ENCODE measurements at places on chromosomes 1 and 21. TPM values are rescaled to one million over a fixed set of nuclear protein-coding genes. Genes with fewer than 3 reads are reported as not detected.

Gene PAQR6
- 5.2 TPM for polyA plus RNA-seq

Gene F3
- polyA plus RNA-seq: 3.1 TPM

Gene PI4KB
- 56.5 TPM for polyA plus RNA-seq

Gene HOOK1
- 4.1 TPM for polyA plus RNA-seq

Gene DCDC2B
- polyA plus RNA-seq: 0.67 TPM

Gene IGSF9
- 0.65 TPM for polyA plus RNA-seq

Gene METTL13
- 20.3 TPM for polyA plus RNA-seq

Gene TMPRSS2
- polyA plus RNA-seq: not detected

DNA sequence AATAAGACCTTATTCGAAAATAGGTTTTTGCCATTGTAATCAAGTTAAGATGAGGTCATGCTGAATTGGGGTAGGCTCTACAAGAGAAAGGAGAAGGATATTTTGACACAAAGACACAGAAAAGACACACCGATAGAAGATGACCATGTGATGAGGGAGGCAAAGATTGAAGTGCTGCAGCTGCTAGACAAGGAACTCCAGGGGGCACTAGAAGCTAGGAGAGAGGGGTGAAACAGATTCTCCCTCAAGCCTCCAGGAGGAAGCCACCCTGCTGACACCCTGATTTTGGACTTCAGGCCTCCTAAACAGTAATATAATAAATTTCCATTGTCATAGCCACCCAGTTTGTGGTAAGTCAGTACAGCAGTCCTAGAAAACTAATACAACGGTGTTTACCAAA lies 506.8 kb upstream of the CAMK1G start:
- no peak for DNase-seq

GRCh38 chr21:18228060-18228739 lies 16.4 kb upstream of the CHODL start:
- no peak for DNase-seq

GRCh38 chr1:201069636-201070035 lies 42.6 kb downstream of the CACNA1S start:
- no peak for DNase-seq

DNA sequence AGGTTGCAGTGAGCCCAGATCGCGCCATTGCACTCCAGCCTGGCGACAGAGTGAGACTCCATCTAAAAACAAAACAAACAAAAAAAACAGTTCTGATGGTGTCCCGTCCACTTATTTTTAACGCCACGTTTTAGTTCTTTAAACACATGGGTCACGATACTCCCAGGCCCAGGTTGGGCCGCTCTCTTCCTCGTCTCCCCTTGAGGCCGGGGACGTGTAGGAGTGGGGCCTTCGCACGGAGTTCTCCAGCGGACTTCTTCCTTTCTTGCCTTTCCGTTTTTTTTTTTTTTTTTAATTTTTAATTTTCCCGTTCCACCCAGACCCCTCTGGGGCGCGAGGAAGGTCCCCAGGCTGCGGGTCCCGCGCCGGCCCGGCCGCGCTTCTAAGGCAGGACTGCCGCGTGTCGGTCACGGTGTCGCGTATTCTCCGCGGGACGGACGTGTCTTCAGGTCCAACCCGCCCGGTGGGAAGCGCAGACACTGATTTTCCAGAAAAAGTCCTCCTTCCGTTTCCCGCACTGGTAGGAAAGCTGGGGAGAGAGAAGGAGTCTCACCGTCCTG lies 47.5 kb upstream of the SLC19A1 start:
- no peak for DNase-seq

DNA sequence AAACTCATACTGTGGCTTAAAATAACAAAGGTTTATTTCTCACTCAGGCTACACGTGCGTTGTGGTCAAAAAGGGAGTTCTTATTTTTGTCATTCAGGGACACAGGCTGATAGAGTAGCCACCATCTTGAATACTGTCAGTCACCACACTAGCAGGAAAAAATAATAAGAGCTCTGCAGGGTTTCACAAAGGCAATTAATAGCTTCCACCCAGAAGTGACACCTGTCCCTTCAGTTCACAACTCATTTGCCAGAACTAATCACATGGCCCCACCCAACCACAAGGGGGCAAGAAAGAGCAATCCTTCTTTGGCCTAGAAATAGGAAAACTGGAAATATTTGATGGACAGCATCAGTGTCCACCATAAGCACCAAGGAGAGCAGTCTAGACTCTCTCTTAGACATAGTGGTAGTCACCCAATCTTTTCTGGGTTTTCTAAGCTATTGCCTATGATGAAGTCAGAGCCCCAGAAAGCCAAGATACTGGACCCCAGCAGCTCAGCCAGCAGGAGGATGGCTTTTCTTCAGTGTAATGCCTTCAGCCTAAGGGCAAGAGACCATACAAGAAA lies 8.2 kb downstream of the HAPLN2 start:
- no peak for DNase-seq

DNA sequence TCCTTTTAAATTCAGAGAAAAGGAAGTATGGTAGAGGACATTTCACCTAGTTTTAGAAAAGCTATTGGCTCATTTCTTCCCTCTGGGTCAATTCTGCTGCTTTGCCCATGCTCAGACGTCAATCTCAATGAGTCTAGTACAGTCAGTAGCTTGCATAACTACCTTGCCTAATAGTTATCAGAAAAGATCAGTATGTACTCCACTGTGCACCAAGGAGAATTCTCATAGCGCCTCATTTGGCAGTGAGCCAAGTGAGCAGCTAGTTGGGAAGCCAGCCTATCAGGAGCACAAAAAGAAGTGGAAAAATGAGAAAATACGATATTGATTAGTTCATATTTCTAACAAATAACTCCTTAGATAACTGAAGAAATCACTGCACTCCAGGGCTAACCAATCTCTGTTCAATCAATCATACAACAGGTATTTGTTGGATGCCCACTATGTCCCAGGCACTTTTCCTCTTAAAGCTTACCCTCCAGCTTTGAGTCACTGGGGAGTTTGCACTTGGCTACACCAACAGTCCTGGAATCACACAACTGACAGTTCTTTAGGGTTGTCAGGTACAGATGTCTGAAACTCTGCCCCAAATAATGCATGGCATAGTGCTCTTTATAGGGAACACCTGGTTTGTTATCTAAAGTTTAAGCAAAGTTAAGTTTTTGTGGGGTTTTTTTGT lies 50.2 kb downstream of the PRDX6 start:
- no peak for DNase-seq

- no peak for DNase-seq
These were observed 3.4 kb downstream of the PTTG1IP start for GRCh38 chr21:44869781-44870747.

- DNase-seq: no peak
These were observed 20.4 kb downstream of the DENND2D start for GRCh38 chr1:111179968-111180533.

DNA sequence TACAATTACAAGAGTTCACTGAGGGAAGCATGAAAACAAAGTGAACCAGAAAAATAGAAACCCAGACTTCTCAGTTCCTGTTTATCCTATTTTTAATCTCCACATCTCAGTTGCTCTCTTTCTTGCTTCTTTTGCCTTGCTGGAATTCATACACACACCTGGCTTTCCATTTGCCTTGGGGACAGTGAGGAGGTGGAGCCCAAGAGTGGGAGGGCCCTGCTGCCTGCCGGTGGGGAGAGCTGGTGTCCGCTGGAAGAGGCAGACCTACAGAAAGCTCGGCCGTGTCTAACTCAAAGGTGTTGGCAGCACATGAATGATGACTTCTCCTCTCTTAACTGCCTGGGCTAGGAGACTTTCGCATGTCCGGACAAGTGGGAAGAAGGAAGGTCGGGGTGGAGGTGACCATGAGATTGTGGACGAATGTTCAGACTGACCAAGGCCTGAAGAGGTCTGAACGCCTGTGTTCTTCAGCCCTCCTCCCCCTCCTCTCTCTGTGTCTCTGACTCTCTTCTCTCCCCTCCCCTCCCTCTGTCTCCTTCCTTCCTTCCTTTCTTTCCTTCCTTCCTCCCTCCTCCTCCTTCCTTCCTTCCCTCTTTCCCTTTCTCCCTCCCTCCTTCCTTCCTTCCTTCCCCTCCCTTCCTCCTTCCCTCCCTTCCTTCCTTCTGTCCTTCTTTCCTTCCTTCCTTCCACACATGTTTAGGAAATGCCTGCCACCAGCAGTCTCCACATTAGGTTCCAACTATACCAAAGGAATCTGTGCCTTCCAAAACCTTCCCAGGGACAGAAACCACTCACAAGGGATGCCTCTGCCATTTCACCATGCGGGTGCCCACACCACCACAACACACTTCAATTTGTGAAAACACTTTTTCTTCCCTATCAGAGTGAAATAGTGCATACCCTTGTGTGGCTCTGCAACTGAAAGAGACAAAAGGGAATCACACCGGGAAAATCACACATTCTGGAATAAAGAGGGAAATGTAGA lies 157.3 kb upstream of the RUNX1 start:
- DNase-seq: peak; percentile 46

- no peak for DNase-seq
These were observed 500.3 kb upstream of the C1orf87 start for GRCh38 chr1:60573726-60574409.

DNA sequence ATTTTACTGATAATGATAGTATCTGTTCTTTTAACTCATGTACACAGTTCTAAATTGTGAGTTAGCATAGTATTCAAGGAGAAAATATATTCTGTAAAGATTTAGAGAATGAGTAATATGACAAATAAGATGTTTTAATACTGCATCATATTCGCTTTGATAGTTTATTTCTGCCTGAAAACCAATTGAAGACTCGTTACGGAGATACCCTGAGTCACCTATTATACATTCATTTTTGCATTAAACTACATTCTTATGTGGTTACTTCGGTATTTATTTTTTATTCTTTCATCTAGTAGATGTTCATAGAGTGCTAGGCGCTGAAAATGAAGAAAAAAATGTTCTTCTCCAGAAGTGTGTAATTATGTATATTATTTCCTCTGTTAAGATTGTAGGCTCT lies 5.3 kb downstream of the UHMK1 start:
- DNase-seq: no peak

DNA sequence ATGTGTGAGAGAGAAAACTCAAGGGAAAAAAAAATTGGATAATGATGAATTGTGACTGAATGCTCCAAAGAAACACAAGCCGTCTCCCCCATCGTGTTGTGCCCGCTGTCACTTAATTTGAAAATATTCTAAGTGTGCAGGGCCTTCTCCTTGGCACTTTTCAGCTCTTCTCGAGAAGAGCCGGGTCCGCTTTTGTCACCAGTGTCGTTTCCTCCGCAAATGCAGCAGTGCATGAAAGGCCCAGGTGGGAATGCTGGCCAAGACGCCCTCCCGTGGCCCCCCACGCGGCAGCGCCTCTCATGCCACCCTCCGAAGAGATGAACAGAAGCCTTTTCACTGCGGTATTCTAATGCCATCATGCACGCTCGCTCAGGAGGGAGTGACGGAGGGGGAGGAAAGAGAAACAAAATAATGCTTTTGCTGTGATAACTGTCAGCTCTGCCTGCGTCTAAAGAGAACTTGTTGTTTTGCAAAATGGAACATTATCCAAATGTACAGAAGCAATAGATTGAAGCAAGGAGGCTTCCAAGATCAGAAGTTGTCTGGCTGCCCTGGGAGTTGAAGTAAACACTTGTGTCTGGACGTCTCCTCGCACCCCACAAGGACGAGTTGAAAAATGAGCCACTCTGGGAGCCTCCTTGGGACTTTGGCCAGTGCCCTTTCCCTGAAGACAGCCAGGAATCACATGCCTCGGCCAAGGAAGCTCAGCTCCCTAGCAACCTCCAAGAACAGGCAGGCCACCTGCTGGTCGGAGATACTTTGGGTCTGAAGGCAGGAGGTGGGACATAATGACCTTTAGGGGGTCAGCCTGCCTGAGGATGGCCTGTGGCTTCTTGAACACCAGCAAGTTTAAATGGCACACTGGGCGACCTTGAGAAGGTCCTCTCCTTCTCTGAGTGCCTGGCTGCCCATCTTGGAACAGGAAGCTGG lies 166.1 kb upstream of the ZC3H12A start:
- no peak for DNase-seq

DNA sequence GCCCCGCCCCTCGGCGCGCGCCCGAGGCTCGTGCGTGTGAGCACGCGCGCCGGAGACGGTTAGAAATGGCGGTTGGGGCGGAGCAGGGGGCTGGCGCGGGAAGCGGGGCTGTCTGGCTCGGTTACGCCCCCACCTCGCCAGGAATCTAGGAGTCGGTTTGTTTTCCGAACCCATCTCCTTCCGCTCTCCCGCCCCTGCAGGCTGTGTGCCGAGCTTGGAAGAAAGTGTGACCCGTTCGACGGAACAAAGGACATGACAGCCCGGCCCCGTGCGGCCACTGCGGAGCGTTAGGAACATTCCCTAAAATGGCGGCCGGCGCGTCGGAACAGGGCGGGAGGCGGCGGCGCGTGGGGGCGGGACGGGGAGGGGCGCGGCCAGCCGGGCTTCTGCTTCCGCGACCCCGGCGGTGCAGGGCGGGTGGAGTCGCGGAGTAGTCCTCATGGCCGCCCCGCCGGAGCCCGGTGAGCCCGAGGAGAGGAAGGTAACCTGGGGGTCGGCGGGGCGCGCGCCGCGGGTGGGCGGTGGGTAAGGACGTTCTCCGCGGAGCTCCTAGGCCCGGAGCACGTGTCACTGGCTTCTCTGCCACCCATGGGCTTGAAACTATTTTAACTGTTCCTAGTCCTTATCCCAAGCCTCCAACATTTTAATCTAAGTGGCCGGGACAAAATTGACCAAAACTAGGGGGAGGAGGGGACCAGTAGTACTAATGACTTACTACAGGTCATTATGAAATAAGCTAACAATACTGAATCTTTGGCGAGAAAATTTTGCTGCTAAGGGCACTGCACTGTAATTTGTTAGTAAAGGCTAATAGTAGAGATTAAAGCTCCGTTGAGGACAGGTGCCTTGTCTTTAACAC lies at the start of gene COX20:
COX20 (plus strand) TSS at position 383 of the 859 bp plus-strand sequence; CDS start at position 440, 57 bp downstream.
- DNase-seq: peak; percentile 98

DNA sequence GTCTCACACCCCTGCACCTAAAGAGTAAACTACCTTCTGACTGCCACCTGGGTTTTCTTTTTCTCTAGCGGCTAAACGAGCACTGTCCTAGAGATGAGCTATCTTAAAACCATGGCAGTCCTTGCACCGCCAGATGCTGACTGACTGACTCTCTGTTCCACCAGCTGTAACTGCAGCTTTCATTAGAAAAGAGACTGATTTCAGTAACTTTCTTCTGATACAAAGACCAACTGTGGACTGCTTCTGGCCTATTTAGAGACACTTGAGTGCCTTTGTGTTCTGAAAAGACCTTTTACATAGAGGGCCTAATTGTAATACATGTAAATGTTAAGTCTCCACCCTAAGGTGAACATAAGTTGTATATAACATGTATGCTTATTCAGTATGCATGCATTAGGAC lies 152.5 kb downstream of the DISC1 start:
- no peak for DNase-seq

DNA sequence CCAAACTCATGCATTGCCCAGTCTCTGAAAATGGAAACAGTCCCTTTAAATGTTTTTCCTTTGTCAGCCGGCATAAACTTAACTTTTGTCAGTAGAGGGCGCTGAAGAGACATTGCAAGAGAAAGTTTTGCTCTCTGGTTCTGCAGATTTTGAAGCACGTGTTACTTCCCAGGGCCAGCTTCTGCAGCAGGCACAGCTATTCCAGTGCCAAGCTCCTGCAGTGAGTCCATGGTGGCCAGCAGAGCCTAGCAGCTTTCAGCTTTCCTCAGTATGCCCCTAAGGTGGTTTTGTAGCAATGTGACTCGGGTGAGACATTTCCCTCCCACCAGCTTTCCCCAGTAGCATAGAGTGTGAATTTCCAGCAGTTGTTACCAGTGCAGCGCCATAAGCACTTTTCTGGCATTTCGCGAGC lies 2.6 kb upstream of the IFI44L start:
- DNase-seq: peak; percentile 80

Measured in hindlimb muscle (tissue), 1 donor.